ENCODE measurements at places on chromosomes 3 and 15. TPM values are rescaled to one million over a fixed set of nuclear protein-coding genes. Genes with fewer than 3 reads are reported as not detected.

The KLHL40 gene
- total RNA-seq: 7.7 TPM

The TRH gene
- total RNA-seq: 14.0 TPM

The AMIGO3 gene
- not detected for total RNA-seq

The MOBP gene
- not detected for total RNA-seq

The LTK gene
- 2.3 TPM for total RNA-seq

The TIGIT gene
- total RNA-seq: not detected

The GUCA1C gene
- total RNA-seq: 14.0 TPM
